ENCODE measurements at places on chromosomes 3 and 15.

DNA sequence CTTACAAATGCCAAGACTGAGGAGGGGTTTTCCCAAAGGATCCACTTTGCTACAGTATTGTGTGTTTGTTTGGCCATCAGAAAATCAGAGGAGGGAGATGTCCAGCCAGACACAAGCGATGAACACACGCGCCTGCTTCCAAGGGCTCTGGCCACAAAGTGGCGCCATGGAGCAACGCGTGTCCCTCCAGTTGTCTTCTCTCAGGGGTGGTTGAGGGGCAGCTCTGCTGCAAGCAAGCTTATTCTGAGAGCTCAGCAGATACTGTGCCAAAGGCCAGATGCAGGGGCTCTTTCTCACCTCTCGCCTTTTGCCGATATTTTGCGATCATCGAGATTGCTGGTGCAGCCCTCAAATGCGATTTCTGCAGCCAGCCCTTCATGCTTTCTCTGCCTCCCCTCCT lies 88.9 kb upstream of the OSBPL11 start:
- DNase-seq: no peak

GRCh38 chr3:28901018-28901417 lies 379.9 kb upstream of the RBMS3 start:
- no peak for DNase-seq

DNA sequence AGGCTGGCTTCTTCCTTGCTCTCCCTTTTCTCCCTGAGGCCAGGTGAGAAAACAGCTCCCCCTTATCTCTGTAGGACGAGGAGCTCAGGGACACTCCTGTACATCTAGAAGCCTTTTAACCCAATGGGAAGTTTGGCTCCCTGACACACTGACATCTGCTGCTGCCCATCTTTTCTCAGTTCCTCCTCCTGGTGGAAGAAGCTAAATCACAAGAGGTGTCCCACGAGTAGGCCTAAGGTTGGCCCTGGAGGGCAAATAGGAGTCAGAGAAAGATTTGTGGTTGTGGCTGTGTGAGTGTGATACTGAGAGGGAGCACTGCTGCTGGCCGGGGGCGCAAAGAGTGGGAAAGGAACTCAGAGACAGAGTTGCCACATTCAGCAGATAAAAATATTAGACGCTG lies 49.5 kb downstream of the ARHGAP31 start:
- no peak for DNase-seq

GRCh38 chr3:55650011-55650410 lies 162.9 kb upstream of the WNT5A start:
- no peak for DNase-seq

GRCh38 chr3:16286751-16287543 lies 21.9 kb downstream of the OXNAD1 start:
- DNase-seq: no peak

Measured in activated CD8-positive, alpha-beta memory T cell treated with anti-CD3 and anti-CD28 coated beads for 1 hour (primary cell).